Prostate gland (tissue), 2 donors: ENCODE measurements at places on chromosomes 5 and 9.
A peak's percentile ranks its signal among the peaks of the same experiment; 100 is the strongest.

GRCh38 chr5:121741156-121741555 lies 110.5 kb upstream of the FTMT start:
- no peak for DNase-seq

DNA sequence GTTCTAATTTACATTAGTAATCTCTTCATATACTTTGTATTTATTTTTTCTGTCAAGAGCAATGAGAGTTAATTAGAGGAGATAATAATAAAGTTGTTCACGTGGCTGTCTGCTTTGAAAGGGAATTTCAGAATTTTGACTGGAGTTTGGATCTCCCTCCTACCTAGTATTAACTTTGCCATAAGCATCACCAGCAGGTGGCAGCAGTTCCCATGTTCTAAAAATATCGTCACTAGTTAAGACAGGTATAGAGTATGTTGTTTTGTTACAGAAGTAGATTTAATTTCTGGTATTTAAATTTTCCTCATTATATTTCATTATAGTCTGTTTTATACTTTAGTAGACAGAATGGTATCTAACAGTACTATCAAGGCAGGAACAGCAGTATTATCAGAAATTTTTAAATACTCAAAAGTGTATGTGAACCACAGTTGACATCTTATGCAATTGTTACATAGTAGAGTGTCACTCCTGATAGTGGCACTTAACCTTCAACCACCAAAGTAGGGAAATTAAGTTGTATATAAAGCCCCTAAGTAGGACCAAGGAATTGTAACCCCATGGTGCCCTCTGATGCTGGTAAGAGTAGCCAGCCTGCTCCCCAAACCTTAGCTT lies 20.4 kb downstream of the GNPDA1 start:
- peak; percentile 76 for DNase-seq

- no peak for DNase-seq
Observed at GRCh38 chr5:84354101-84354500, 30.6 kb downstream of the EDIL3 start.

DNA sequence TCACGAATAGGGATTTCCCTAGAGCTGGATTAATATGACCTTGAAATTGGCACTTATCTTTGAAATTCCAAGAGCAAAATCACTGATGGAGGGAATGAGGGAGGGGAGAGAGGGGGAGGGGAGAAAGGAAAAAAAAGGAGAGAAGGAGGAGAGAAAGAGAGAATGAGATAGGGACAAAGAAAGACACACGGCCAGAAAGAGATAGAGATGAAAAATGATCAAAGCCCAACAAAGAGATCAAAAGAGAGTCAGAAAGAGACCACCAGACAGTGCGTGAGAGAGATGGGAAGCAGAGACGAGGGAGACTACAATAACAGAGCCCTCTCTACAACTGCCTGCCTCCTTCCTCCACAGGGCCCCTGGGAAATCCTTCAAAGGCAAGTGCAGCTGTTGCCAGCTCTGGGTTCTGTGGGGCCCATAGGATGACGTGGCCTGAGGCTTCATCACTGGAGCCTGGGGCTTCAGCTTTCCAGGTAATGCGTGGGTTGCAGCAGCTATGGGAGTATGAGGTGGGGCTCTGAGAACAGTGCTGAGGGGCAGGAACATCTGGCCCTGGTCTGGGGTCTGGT lies 58.3 kb upstream of the SHB start:
- DNase-seq: no peak

DNA sequence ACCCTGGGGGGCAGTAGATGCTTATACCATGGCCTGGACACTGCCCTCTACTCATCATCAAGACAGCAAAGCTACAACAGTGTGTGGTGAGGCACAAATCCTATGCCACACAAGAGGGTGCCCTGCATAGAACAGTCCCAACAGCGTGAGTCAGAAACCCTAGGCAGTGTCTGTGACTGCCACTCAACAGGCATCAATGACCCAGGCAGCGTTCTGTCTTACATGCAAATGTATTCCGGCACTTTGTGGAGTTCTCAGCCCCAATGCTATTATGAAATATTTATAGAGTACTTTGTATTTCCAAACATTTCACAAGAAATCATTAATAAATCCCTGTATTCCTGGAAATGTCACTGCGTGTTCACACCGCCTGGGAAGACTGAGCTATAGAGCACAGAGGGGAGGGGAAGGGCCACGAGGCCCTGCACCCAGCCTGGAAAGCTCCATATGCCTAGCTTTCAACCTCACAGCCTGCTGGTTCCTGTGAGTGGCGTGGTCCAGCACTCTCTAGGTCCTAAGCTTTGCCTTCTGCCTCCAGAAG lies 77.7 kb downstream of the NIPSNAP3B start:
- no peak for DNase-seq

DNA sequence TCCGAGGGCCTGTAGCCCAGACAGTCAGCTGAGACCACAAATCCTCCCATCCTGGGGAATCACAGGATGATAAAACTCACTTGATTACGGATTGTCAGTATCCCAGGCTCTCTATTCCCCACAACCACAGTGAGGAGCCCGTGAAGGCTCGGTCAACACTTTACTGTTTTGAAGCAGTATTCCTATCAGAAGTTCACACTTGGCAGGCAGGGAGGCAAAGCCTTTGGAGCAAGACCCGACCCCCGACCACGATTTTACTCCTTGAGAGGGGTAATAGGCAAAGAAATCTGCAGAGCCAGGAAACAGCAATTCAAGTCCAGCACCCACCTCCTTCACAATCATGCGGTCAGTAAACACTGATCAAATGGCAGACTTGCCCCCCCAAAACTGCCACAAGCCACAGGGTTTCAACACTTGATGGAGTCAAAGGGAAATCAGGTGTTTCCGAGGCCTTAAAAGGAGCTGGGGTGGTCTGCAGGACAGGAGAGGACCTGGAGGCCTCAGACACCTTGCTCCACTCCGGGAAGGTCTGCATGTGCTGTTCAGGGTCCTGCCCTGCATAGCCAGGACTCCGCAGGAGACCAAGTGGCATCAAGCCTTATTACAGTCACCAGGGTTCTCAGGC lies 25.2 kb downstream of the BICD2 start:
- no peak for DNase-seq

DNA sequence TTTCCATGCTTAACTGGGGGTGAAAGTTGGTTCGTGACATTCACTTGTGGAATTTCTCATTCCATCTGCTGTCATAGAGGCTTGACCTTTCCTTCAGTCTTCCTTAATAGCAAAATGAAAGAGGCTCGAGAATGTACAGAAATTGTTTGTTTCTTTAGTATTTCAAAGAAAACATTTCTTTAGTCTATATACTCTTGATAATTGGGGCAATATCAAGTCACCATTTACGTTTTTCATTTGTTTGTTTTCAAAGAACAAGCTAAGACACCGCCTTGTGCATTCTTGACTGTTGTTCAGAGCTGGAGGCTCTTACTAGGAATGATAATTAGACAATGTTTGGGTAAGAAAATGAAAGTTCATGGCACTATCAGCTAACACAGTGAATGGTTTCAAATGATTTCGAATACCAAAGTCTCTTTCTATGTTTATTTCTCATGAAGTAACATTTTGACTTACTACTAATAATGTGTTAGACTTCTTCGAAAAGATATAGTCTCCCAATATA lies 835.4 kb downstream of the SEMA5A start:
- DNase-seq: no peak

- DNase-seq: no peak
Observed at GRCh38 chr9:78316166-78316892, 19.4 kb downstream of the PSAT1 start.

- DNase-seq: no peak
Observed at GRCh38 chr9:94772639-94773303, 46.3 kb downstream of the AOPEP start.

- no peak for DNase-seq
Observed at GRCh38 chr5:111172504-111172903, 51.7 kb upstream of the CAMK4 start.

DNA sequence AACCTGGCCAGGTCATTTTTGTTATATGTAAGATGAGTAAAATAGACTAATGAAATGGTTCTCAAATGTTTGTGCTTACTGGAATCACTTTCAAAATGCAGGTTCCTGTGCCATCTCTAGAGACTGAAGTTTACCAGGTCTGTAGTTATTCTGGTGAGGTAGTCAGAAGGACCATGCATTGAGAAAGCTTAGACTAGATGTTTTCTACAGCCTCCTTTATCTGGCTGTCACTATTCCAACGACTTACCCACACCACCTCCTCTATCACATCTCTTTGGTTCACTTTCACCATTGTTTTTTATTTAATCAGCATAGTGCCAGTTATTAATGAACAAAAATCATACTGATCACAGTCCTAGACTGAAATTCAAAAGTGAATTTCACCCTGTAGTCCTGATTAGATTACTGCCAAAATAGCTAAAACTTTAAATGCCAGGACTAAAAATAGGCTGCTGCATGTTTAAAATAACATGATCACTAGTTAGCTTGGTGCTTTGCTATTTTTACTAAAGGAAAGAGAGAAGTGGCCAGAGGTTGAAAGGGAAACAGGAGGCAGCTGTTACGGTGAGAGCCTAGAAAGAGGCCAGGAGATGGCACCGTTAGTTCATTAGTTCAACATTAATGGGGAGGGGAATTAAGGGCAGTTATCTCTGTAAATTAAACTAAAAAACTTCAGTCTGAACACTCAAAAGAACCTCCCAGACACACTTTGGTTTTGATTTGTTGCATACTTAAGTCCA lies 13.9 kb upstream of the FNIP1 start:
- no peak for DNase-seq

DNA sequence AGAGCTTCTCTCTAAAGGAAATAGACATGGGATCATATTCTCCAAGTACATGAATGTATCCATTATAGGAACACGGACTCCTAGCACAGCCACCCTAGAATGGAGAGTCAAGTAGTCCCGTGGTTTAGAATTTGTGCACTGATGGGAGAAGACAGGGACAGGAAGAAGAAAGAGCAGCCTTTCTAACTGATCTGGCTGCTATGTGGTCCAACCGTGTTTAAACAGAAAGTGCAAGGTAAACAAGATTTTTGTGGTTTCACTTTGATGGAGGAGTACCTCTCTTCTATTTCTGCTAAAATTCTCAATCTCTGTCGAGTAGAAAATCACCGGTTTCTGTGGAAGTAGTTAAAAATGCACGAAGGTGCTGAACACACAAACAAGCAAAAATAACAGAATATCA lies 171.3 kb downstream of the ST8SIA4 start:
- no peak for DNase-seq

- DNase-seq: peak; percentile 49
Observed at GRCh38 chr9:110623462-110624025, 44.0 kb upstream of the SVEP1 start.

GRCh38 chr9:114132550-114132918 lies 22.8 kb upstream of the COL27A1 start:
- DNase-seq: no peak

GRCh38 chr9:87694236-87694755 lies 31.6 kb upstream of the CTSL start:
- DNase-seq: no peak

DNA sequence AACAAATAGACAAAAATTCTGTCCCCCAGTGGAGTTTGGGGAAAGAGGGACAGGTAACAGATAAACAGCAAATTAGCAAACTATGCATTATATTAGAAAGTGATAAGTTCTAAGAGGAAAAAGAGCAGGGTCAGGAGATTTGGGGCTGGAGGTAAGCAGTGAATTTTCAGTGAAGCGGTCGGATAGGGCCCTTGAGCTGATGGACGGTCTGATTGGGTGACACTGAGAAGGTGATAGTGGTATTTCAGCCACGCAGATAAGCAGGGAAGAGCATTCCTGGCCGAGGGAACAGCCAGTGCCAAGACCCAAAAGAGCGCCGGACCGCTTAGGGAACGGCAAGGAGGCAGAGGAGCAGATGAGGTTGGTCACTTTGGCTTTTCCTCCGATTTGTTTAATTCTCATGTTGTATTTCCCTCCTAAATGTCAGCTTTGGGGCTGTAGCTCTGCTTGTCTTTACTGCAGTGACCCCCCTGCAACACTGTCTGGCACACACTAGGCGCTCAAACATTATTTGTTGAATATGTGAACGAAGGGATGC lies 1.1 kb upstream of the PTPN3 start:
- DNase-seq: no peak
